Naive thymus-derived CD8-positive, alpha-beta T cell (primary cell): ENCODE measurements at places on chromosomes 7 and 10. TPM values are rescaled to one million over a fixed set of nuclear protein-coding genes. Genes with fewer than 3 reads are reported as not detected.
A peak's percentile ranks its signal among the peaks of the same experiment; 100 is the strongest.

DNA sequence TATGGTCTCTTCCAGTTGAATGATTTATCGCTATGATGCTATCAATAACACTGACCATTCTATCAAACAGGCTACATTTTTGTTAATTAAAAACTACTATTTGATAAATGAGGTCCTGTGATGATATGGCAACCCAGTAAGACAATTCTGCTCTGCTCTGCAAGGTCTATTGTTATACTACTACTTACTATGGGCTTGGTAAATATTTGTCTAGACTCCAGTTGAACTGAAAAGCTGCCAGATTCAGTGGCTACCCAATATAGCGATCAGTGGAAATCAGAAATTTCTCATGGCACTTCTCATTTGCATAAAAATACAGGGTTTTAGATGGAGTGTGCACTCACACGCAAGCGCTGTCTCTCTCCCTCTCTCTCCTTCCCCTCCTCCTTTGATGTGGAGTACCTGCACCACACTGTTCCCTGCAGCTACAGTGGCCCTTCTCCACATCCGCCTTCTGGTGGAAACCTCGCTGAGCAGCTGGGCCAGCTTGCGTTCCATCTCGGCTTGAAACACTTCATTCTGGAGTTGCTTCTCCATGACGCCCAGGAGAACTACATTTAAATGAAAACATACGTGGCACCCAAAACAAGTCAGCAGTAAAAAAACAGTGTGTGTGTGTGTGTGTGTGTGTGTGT, 77.9 kb downstream of the KIAA1549 start:
- peak; percentile 82 for DNase-seq

GRCh38 chr10:63137306-63137705, 4.2 kb downstream of the NRBF2 start:
- no peak for DNase-seq

DNA sequence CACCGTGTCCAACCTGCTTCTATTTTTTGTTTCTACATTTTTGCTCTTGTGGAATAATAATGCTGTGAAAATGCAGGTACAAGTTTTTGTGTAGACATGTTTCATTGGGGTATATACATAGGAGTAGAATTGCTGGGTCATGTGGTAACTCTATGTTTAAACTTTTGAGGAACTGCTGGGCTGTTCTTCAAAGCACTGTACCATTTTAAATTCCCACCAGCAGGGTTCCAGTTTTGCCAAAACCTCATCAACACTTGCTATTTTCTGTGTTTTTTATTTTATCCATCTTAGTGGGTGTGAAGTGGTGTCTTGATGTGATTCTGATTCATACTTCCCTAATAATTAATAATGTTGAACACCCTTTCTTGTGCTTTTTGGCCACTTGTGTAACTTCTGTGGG, 138.6 kb downstream of the RGS10 start:
- DNase-seq: no peak

DNA sequence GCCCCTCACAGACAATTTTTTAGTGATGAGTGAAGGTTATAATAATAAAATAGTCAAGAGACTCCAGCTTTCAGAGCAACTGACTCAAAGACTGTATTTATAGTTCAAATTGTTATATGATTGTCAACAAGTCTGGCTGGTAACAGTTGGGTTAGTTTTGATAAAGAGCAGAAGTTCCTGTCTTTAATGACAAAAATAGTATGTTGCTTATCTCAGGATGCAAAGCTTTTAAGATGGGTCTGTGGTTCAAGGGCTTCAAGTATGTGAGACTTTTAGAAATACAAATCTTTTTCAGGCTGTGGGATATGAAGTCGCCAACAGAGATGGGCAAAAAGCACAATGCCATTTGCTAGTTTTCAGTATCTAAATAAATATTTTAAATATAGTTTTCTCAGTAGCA, 118.4 kb downstream of the ABCA13 start:
- DNase-seq: no peak

- DNase-seq: no peak
Measured at GRCh38 chr10:95408983-95409873, 118.4 kb upstream of the PDLIM1 start.

DNA sequence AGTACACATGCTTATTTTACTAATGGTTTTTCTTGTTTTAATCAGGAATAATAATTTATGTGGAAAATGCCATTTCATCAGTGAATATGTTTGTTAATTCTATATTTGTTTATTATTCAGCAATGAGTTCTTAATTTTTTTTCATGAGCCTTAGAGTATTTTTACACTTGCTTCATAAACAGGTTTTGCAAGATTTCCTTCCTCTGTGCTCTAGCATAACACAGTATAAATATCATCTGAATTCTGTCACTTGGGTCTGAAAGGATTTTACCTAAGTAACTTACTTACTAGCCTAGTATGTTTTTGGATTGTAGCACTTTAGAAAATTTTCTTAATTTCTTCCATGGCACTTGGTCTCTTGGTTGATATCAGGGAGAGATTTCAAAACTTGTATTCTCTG, 45.8 kb downstream of the GLCCI1 start:
- no peak for DNase-seq

GRCh38 chr10:101143345-101143630, 12.2 kb downstream of the TLX1 start:
- DNase-seq: no peak

DNA sequence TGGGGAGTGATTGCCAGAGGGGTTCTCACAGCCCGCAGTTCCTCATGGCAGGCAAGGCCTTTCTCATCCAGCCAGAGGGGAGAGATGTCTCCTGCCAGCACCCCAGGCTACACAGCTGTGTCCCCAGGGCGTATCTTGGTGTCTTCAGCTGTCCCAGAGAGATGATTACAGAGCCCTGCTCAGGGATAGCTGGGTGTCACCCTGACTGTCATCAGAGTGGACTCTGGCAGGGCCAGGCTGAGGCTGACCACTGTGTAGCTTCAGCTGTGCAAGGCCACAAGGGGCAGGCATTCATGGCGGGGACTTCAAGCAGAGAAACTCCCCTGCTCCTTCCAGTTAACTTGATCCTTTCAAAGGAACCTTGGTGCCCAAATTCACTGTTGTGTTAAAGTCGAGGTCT, 124.2 kb downstream of the RGS10 start:
- no peak for DNase-seq

DNA sequence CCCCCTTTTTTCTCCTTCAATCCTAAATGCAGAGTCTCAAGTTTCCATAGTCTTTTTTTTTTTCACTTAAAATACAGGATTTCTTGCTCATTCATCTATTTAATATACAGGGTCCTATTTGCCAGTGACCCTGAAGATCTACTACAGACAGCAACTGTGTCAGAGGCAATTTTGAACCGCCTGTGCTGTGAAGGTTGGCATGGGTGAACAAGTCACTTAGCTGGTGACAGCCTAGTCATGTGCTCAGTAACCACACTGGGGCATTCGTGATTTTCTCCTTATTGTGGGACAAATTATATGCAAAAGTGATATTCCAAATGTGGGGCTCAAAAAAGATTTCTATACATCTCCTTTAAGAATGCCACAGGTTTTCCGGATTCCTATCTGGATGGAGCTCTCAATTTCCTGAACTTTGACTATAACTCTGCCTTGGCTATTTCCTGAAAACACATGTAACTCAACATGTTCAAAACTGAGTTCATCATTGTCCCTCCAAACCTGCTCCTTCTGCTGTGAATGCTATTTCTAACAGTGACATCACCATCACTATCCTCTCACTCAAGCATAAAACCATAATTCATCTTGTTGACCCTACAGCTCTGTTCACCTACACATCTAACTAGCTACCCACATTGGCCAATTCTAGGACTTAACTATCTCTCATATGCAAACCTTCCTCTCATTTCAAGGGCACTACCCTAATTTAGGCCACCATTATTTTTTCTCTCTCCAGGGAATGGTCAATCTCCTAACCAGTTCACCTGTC, 36.7 kb downstream of the CDK6 start:
- no peak for DNase-seq

GRCh38 chr7:79529214-79529880, 75.9 kb upstream of the MAGI2 start:
- DNase-seq: no peak

DNA sequence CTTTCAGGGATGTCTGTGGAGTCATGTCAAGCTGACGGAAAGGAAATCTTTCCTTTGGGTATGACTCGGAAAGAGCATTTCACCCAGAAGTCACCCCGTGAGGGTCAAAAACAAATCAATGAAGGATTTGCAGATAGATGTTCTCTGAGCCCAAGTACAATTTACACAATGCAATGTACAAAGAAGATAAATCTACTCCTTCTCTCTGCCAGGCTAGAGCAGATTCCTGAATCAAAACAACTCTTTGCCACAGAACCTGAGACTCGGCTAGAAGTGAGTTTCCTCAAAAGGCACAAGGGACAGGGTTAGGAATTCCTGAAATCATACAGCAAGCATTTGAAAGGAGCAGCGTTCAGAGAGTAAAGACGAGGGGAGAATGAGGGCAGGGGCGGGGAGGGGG, 34.0 kb upstream of the CALN1 start:
- no peak for DNase-seq

Gene BMPR1A
- polyA plus RNA-seq: 1.1 TPM

GRCh38 chr7:99437946-99438572, 539 bp downstream of the PTCD1 start:
- DNase-seq: no peak

- DNase-seq: no peak
Measured at GRCh38 chr7:12257582-12257981, 46.5 kb downstream of the TMEM106B start.

Gene MTERF1
- 8.0 TPM for polyA plus RNA-seq

GRCh38 chr7:30760514-30761213, 8.7 kb downstream of the INMT start:
- DNase-seq: no peak

GRCh38 chr7:76372984-76373833, 14.4 kb upstream of the YWHAG start:
- DNase-seq: no peak

GRCh38 chr7:100465299-100465698, 1.2 kb upstream of the SPACDR start:
- no peak for DNase-seq

GRCh38 chr7:101201695-101202602, 1.1 kb upstream of the MOGAT3 start:
- DNase-seq: no peak

GRCh38 chr10:30036811-30037210, 22.6 kb downstream of the JCAD start:
- DNase-seq: no peak

Gene TAS2R41
- not detected for polyA plus RNA-seq

GRCh38 chr7:74082770-74083116, 861 bp upstream of the LIMK1 start:
- DNase-seq: no peak

- no peak for DNase-seq
Measured at GRCh38 chr10:86936661-86937501, 20.5 kb downstream of the MMRN2 start.

DNA sequence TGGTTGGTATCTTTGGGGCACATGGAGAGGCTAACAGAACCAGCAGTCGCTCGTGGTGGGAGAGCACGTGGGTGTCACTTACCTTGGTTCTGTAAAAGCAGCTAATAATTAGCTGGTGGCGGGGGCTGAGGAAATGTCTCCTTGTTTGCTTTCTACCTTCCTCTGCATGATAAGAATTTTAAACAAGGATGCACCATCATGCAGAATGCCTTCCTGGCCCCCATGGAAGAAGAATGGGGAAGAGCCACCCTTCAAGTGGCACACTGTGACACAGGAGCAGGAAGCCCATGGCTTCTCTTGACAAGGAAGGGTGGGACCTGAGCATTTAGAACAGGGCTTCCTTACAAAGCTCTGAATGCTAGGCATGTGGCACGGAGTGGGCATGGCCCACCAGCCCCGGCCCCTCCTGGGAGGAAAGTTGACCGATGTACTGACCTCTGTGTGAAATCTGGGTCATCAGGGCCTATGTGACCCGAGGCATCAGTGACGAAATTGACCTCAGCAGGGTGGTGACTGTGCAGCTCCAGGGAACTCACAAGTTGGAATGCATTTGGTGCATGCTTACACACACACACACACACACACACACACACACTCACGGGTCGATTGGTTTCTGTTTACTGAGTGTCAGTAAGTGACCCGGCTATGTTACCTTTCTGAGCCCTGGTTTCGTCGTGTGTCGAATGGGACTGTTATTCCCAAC, 116.9 kb upstream of the ANLN start:
- DNase-seq: no peak

Gene AKR1C8
- not detected for polyA plus RNA-seq

DNA sequence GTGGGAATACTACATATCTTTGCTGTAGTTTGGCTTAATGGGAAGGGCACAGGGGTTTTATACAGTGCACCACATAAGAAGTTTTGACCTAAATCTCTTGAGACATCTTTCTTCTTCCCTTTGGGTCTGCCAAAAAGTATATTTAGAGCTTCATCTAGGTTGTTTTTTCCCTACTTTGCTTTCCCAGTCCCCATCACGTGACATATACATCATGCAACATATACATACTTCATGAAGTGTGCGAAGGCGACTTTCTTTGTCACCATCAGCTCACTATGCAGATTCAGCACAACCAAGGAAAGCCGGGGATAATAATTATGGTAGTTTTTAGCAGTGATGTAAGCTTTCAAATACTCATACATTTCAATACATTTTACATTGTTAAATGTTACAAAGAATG, 177.1 kb upstream of the PPP1R3A start:
- no peak for DNase-seq

- no peak for DNase-seq
Measured at GRCh38 chr7:48031111-48031510, 2.2 kb upstream of the SUN3 start.

DNA sequence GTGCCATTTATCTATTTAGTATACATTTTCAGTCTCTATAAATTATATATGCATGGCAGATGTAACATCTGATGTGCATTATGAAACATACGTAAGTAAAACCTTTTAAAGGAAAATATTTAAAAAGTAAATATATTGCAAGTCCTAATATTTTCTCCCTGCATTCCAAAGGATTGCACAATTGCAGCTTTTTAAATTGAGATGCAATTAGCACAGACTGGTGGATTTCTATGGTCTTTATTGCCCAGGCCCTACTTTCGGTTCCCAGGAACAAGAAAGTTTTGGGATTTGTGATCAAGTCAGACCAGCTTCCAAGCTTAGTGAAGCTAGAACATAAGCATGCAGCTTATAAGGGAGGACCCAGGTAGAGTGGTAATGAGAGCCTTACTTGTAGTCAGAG, 337.8 kb downstream of the NRG3 start:
- no peak for DNase-seq

Gene NKX2-3
- polyA plus RNA-seq: not detected

DNA sequence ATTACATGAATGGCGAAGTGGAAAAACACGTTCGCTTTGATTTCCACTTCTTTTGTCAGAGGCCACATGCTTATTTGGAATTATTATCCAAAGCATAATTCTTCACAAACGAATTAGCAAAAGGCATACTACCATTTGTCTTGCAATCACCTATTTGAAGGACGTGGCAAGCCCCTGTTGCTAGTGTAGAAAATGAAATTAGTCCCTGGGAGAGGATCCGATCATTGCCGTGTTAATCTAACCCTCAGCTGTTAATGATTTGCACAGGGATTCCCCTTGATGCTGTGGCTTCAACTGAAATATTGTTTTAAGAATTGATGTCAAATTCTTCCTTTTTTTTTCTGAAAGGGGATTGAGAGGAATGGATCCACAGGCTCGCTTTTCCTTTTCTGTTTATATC, 4.6 kb downstream of the AGMO start:
- DNase-seq: no peak

Gene PRLHR
- not detected for polyA plus RNA-seq

Gene C10orf71
- polyA plus RNA-seq: not detected

- DNase-seq: no peak
Measured at GRCh38 chr7:69651101-69651590, 52.9 kb downstream of the AUTS2 start.

- DNase-seq: no peak
Measured at GRCh38 chr7:94266238-94266644, 128.5 kb upstream of the COL1A2 start.
